ENCODE measurements at places on chromosomes 11 and 22.

GRCh38 chr22:40533712-40534378, 102.7 kb downstream of the MRTFA start:
- DNase-seq: no peak

DNA sequence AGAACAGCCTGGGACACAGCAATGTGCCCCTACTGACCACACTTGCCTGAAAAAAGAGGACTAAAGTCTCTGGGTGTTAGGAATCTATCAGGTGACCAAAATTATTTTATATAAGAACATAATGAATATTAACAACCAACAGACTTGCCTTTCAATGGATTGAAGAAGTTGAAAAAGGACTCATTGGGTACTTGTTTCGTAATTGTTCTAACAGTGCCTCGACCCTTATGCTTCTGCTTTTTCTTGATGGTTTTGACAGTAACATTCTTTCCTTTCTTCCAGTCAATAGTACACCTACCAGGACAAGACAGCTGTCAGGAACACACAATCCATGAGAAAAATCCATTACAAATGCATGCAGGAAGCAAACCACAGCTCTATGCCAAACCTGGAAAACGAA, 29.0 kb upstream of the PHLDA2 start:
- DNase-seq: no peak

- DNase-seq: no peak
These were observed 78.8 kb upstream of the PARVA start for GRCh38 chr11:12298610-12299009.

DNA sequence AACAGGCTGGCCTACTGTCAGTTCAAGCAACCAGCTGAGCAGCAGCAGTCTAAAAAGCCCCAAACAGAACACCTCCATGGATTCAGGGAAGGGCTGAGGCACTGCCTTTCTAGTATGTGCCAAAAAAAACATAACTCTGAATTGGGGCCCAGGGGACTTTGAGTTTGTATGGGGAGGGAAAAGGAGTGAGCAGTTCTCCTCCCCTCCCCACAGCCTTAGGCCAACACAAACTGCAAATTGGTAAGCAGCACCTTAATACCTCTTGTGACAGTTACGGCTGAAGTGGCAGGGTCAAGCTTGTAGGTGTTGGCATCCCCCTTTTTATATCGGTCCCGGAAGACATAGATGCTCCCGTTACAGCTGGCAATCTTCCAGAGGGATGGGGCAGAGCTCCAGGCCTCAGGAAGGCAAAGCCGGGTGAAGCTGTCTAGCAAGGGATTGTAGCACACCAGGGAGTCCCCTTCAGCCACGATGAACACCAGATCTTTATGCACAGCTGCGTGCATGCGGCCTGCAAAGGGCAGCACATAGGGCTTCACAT, 6.0 kb downstream of the KBTBD4 start:
- DNase-seq: no peak

- no peak for DNase-seq
These were observed 789.4 kb upstream of the KIRREL3 start for GRCh38 chr11:127789927-127790326.

- no peak for DNase-seq
These were observed 98.2 kb downstream of the SLC1A2 start for GRCh38 chr11:35321111-35321510.

DNA sequence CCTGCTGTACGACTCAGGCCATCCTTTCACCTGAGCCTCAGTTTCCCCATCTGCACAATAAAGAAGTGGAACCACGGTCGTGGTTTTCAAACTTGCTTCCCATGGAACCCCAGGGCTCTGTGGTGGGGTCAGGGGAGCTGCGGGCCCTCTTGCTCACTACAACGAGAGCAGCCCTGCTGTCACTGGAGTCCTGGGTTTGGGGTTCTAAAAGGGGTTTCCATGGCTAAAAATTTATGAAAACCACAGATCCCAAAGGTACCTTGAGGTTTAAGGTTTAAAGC, 45.4 kb upstream of the CARS1 start:
- no peak for DNase-seq

DNA sequence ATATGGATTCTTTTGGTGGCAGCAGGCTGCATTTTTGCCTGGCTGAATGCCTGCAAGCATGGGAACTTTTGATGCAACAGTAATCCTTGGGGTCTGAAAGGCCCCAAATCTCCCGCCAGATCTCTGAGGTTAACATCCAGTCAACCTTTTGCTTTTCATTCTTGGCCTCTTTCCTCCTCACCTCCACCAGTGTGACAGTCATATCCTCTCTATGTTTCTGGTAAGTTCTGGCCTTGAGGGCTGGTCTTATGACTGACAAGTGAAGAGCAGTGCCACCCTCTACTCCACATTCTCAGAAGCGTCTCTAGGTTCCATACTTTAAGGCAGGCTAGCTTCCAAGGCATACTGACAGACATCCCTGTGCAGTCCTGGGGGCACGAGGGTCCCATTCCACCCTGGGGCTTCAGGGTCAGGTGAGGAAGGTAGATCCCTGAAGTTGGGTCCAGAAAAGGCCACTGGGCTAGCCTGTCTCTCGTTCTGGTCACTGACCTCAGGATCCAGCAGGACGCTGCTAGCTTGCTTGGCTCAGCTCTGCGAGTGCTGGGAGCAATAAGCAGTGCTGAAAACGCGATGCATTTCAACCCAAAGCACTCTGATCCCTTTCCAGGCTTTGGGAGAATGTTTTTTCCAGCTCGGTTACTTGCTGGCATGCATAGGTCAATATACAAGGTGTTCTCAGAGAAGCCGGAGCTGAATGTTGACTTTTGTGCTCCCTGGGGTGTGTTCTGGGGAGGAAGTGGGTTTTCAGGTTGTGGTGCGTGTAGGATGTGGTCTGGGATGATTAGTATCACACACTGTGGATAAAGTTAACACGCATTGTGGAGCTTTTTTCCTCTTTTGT, 75.2 kb downstream of the PTPRJ start:
- DNase-seq: no peak

DNA sequence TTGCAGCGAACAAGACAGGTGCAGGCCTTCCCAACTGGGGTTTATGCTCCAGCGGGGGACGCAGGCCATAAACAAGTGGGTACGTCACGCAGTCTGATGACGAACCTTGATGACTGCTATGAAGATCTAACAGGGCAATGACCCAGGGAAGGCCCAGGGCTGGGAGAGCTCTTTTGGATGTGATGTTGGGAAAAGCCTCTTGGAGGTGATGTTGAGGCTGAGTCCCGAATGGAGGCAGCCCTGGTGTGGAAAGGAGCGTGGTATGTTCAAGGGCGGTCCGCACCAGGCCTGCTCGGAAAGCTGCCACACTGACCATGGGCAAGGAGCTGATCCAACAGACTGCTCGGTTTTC, 5.8 kb downstream of the FADS2 start:
- no peak for DNase-seq

GRCh38 chr11:72441752-72442207, 7.4 kb upstream of the CLPB start:
- DNase-seq: no peak

- DNase-seq: no peak
These were observed 12.9 kb downstream of the TCP11L1 start for GRCh38 chr11:33052231-33052630.

DNA sequence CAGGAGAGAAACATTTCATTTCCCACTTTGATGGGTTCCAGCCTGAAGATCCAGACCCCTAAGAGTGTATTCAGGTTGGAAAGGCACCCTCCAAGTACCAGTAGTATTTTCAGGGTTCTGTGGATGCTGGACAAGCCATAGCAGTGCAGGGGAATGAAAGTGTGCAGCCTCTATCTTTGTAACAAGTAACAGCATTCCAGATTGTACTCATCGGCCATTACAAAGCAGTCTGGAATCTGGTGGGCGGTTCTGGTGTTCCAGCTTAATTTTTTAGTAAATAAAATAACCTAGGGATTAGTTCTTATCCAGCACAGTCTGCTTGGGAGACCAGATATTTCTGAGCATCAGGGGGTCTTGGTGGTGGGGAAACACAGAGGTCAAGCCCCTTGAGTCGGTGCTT, 22.6 kb downstream of the APLNR start:
- no peak for DNase-seq

DNA sequence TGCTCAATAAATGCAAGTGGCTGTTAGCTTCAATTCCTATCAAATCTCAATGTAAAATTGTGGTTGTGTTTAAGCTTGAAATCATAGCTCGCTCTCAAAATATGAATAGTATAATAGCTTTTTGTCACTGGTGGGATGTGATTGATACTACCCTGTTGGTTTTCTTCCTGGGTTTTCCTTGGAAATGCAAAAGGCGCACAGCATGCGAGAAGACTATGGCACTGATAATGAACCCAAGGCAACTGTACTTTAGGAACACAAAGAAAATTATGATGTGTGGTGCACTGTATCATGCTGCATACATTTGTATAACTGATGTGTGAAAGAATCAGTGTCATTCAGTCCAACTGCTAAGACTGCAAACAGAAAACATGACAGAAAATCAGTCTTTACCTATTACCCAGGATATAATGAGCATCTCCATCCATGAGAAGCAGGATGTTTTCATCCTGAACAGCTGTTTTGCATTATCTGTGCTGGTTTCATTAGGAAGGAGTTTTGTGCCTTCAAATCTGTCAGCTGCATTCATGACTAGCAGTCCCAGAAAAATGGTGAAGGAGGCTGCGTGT, 101.2 kb downstream of the TRPC6 start:
- no peak for DNase-seq

DNA sequence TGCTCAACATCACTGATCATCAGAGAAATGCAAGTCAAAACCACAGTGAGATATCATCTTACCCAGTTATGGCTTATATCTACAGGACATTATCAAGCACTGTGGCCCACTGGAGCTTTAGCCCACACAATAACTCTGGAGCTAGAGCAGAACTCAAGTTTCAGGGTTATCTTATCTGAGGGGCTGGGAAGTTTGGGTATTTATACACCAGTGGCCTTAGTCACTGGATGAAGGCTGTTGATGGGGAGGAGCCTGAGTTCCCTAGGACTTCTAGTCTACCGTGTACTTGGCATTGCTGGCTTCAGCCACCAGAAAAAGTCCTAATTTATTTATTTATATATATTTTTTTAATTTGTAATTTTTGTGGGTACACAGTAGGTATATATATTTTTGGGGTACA, 19.3 kb downstream of the HSD17B12 start:
- DNase-seq: no peak

DNA sequence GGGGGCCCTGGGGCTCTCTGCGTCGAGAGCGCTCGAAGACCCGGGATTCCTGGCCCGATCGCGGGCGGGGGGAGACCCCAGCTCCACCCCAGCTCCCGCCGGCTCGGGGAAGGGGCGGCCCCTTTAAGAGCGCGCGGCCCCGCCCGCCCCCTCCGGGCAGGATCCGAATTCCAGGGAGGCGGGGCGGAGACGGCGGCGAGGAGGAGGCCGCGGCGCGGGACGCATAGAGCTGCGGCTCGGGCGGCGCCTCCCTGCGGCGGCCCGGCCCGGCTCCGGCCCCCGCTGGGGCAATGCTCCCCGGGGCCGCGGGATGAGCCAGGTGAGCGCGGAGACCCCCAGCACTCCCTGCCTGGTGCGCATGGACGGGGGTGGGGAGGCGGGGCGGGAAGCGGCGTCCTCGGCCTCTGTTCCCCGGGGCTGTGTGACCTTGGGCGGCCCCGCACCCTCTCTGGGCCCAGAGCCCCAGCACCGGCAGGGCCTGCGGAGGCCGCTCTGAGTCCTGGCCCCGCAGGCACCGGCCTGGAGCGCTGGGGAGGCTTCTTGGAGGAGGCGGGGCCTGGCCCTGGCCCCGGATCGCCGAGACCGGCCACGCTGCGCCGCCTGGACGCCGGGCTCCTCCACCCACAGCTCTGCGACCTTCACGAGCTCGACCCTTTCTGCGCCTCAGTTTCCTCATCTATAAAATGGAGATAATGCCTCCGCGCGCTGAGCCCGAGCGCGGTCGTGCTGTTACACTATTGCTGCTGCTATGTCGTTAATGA, 565 bp downstream of the GAS2L1 start:
- peak; percentile 65 for DNase-seq

- no peak for DNase-seq
These were observed 44.0 kb downstream of the FDX1 start for GRCh38 chr11:110473706-110474105.

- peak; percentile 5 for DNase-seq
These were observed 74.4 kb downstream of the ARHGAP32 start for GRCh38 chr11:129117595-129118350.

- no peak for DNase-seq
These were observed 18.4 kb downstream of the LINC01488 start for GRCh38 chr11:69499918-69500284.

DNA sequence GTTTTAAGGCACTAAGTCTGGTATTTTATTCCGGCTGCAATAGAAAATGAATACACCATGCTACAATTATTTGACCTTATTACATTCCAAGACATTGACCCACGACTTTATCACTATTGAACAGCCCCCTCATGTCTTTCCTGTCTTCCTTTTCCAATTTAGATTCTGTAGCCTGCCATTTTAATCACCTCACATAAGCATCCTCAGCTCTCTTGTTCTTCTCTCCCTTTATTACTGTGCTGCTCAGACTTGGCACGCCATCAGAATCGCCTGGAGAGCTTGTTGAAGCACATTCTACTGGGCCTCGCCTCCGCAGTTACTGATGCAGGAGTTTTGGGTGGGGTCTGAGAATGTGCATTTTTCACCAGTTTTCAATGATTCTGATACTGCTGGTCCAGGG, 38.7 kb upstream of the SWAP70 start:
- DNase-seq: no peak

DNA sequence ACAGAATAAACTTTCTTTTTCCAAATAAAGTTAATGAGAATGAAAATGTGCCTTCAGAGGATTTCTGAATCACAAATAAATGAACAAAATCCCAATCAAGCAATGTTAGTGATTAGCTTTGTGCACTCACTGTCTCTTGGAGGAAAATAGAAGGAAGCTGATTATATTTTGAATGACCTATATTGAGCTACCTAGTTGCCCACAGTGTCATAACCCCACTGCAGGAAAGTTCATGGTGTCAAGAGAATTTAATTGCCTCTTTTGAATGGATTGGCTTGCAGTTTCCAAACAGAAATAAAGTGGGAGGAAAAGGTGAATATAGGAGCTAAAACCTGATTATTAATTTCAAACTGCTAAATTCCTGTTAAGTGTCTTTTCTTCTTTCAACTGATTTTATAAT, 515.9 kb downstream of the JRKL start:
- no peak for DNase-seq

DNA sequence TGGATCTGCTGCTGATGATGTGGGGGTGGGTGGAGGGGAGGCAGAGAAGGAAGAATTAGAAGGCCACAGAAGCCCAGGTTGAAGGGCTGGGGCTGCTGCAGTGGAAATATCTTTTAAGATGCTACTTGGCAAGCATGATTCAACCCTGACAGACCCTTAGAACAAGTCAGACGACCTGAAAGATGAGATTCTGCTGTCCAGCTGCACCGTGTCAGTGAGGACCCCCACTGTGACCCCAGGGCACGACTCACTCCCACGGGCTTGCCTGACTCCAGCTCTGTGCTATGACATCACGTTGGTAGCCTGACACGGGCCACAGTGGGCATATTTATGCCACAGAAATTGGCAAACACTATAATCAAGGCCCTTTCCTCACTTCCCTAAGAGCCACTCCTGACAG, 36.0 kb downstream of the LRFN4 start:
- DNase-seq: no peak

GRCh38 chr11:17535488-17535887, 8.7 kb downstream of the USH1C start:
- no peak for DNase-seq
